SJCRH30 (cell line): ENCODE measurements at places on chromosomes 12 and 14. TPM values are rescaled to one million over a fixed set of nuclear protein-coding genes. Genes with fewer than 3 reads are reported as not detected.
A peak's percentile ranks its signal among the peaks of the same experiment; 100 is the strongest.

GRCh38 chr12:64531665-64532334 lies 78.5 kb upstream of the RASSF3 start:
- DNase-seq = peak; percentile 71

DNA sequence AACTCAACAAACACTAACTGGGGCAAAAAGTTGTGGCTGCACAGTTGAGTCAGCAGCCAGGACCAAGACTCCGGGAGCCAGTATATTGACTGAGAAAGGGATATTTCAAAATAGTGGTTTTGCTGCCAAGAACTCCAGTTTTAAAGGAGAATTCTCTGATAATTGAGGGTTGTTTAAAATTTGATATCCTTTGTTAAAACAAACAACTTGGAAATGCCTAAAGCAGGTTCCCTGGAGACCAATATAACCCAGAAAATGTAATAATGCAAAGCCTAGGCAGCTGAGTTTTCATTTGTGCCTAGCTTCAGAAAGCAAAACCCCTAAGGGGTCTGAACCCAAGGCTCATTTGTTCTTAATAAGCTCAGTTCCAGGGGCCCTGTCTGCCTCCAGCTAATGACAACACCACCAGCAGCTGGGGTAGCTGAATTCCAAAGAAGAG lies 311.7 kb upstream of the CCDC196 start:
- peak; percentile 15 for DNase-seq

- DNase-seq = no peak
Observed at GRCh38 chr12:101746196-101746595, 6.9 kb upstream of the SYCP3 start.

GRCh38 chr12:19093218-19093617 lies 36.3 kb upstream of the PLEKHA5 start:
- DNase-seq = no peak

GRCh38 chr12:38883629-38884134 lies 21.7 kb downstream of the CPNE8 start:
- no peak for DNase-seq

DNA sequence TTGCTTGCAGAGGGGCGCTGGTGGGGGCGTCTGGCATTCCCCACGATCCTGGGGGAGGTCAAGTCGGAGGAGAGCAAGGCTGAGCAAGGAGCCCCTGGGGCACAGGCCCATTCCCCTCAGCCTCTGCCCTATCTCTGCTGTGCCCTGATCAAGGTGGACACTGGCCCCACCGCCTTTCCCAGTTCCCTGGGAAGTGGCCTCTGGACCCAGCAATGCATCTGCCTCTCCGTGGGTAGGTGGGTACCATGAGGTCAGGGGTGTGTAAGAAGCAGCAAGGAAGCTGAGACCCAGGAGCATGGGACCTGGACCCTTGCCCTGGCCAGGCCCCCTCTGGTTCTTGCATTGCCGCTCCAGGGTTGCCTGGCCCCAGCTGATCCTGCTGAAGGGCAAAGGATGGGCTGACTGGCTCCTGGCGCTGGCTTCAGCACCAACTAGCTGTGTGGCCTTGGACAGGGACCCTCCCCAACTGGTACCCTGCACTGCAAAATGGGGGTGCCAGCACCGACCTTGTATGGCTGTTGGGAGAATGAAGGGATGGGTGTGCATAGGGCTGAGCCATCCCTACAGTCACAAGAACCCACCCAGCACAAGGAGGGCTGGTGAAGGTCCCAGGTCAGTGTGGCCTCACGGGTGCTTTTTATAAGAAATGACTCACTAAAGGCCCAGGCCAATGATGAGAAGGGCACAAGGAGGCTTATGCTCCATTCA lies 19.6 kb downstream of the SLC25A29 start:
- no peak for DNase-seq

- no peak for DNase-seq
Observed at GRCh38 chr12:52573306-52573705, 337 bp downstream of the KRT74 start.

DNA sequence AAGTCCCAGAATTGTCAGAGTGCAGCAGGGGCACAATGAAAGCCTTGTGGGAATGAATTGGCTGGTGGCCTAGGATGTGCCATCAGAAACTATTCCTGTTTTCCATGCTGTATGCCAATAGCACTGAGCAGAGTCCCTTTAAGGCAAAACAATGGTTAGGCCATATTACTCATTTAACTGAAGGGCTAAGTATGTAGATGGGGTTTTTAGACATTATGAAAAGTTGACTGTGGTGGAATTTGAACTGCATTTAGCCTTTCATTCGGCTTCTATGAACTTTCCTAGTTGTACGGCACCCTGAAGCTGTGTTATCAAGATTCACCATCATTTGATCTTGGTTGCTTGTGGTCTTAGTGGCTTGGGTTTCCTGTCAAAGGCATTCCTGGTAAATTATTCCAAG lies 24.8 kb downstream of the IL26 start:
- peak; percentile 38 for DNase-seq

GRCh38 chr14:100723830-100724437 lies 2.8 kb upstream of the DLK1 start:
- DNase-seq = peak; percentile 53

- DNase-seq = no peak
Observed at GRCh38 chr12:121495746-121496145, 85.1 kb downstream of the KDM2B start.

GRCh38 chr14:81341370-81341769 lies 58.8 kb downstream of the STON2 start:
- DNase-seq = no peak

Gene MYF6
- not detected in 2 replicates for total RNA-seq

Gene CELA1
- not detected in 2 replicates for total RNA-seq
